ENCODE measurements at places on chromosomes 3 and 15.
A peak's percentile ranks its signal among the peaks of the same experiment; 100 is the strongest.

DNA sequence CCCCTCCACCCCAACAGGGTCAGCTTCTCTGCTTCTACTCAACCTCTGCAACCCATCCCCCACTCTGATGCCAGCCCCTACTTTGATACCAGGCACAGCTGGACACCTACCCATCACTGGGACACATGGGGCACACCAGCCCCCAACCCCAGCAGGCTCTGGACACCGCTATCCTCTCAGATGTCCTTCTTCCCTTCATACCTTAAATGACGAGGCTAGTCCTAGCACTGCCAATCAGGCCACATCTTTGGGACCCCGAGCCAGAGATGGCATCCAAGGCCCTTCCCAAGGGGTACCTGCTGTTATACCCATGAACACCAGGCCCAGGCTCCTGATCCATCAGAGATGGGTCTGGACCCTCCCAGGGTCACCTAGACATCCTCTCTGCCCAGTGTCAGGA is 10.6 kb downstream of the POC1A start:
- DNase-seq: no peak

GRCh38 chr3:87320756-87321626 is 44.6 kb upstream of the POU1F1 start:
- no peak for DNase-seq

GRCh38 chr3:187925326-187925725 is 180.1 kb upstream of the BCL6 start:
- no peak for DNase-seq

DNA sequence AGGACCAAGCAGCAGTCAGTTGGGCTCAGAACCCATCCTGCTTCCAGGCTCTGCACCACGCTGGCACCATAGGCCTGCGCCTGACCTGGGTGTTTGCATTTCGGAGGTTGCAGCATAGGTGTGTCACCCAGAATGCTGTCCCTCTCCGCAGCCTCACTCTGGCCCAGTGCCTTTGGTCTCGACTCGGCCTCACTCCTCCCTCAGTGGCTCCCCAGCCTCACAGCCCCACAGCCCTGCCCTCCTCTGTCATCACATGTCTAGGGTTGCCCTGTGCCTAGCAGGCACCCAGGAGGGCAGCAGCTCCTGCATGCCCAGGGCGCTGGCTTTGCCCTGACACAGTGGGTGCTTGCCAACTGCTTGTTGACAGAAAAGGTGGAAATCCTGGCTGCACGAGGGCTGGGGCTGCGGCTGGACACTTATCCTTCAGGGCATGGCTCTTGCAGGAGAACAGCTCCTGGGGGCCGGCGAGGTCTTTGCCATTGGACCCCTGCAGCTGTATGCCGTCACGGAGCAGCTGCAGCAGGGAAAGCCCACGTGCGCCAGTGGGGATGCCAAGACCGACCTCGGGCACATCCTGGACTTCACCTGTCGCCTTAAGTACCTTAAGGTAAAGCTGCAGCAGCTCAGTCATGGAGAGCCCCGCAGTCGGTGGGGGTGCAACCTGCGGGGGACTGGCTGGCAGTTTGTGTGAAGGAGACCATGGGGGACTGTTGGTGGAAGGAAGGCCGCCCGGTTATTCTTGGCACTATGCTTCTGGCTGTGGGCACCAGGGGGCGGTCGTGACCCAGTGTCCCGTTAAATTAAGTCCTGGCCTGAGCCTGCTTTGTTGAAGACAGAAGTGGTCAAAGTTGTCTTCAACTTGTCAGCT is 16.2 kb downstream of the NISCH start:
- no peak for DNase-seq

DNA sequence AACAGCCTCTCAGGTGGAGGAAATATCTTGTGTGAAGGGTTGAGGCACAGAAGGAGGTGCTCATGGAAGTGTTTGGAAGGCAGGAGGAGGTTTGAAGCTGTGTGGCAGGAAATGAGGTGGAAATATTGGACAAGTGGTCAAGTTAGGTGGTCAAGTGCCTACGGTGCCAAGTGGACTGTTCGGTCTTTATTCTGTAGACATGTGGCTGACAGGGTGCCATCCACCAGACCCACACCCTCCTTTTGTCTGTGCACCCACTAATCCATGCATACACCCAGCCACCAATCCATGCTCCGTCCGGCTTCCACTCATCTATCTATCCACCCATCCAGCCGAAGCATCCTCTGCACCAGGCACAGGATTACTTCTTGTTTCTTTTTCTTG is 2.2 kb downstream of the SLC6A20 start:
- no peak for DNase-seq

DNA sequence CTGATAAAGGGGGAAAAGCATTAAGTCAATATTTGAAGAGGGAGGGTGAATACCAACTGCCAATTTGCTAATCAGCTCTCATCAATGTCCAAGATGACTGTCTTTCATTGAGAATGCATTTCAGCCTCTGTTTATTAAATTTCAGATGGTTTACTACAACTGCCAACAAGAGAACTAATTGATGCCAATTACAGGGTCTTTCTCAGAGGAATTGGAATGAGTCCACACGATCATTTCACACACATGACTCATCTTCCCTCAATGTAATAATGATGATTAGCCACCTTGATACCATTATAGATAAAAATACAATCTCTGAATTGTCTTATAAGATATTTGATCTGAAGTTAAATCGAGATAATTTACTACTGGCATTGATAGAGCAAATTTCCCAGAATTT is 1274.4 kb downstream of the ROBO2 start:
- no peak for DNase-seq

- peak; percentile 86 for DNase-seq
Measured at GRCh38 chr15:44195151-44195740, at the start of gene FRMD5. Gene FRMD5, minus strand, starts transcription at chr15:44195271.

DNA sequence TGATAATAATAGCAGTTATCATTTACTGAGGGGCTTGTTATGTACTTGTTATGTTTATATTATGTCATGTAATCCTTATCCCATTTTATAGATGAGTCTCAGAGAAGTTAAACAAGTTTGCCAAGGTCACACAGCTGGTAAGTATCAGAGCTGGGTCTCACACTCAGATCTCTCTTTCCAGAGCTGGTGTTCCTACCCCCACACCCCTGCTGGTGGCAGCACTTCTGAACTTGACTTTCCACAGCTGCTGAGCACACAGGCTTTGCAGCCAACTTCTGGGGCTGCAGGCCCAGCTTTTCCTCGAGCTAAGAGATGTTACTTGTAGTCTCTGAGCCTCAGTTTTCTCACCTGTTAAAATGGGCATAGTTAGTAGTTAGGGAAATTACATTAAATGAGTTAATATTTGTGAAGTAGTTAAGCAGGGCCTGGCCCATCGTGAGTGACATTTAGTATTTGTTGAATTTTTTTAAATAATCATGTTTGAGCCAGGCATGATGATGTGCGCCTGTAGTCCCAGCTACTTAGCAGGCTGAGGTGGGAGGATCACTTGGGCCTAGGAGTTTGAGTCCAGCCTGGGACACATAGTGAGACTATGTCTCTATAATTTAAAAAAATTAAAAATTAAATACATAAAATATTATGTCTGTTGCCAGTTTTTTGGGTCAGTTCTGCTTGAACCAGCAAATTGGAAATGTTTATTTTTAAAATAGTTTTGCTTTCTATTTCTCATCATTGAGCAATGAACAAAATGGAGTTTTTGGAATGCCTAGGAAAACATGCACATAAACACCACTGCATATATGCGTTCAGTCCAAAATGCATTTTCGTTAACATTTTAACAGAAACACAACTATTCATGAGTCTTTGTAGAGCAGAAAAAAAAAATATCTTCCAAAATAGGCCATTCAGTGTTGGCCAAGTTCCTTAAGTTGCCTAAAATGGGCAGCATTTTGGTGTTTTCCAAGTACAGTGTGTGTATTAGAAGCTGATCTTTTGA is 87.3 kb downstream of the SMAD6 start:
- DNase-seq: no peak

GRCh38 chr15:42111924-42112323 is 17.6 kb upstream of the PLA2G4D start:
- DNase-seq: no peak

- DNase-seq: no peak
Measured at GRCh38 chr3:135762188-135762856, 203.2 kb upstream of the PPP2R3A start.

DNA sequence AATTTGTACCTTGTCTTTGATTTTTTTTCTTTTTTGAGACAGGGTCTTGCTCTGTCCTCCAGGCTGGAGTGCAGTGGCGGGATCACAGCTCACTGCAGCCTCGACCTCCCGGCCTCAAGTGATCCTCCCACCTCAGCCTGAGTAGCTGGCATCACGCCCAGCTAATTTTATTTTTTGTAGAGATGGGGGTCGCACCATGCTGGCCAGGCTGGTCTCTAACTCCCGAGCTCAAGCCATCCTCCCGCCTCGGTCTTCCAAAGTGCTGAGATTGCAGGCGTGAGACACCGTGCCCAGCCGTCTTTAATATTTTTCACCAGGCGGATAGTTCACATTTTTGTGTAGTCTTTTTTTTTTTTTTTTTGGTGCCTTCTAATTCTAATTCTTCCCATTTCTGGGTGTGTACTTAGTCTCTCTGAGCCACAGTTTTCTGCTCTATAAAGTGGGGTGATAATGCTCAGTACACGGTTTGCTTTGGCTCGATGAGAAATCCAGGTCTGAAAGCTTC is 528 bp upstream of the TATDN2 start:
- no peak for DNase-seq

GRCh38 chr3:179194931-179195330 is 46.8 kb downstream of the PIK3CA start:
- no peak for DNase-seq

- no peak for DNase-seq
Measured at GRCh38 chr15:39393575-39394335, 187.1 kb upstream of the THBS1 start.

GRCh38 chr3:29972320-29972993 is 633.9 kb upstream of the TGFBR2 start:
- DNase-seq: no peak

GRCh38 chr3:16999161-16999560 is 114.4 kb downstream of the PLCL2 start:
- DNase-seq: no peak

DNA sequence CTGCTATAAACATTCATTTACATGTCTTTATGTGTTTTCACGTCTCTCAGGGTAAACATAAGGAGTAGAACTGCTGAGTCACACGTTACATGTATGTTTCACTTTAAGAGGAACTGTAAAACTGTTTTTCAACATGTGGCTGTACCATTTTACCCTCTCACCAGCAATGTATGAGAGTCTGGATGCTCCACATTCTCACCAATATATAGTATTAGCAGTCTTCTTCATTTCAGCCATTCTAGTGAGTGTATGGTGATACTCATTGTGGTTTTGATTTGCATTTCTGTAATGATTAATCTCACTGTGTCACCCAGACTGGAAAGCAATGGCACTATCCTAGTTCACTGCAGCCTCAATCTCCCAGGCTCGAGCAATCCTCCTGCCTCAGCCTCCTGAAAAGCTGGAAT is 37.1 kb downstream of the PHC3 start:
- no peak for DNase-seq

- no peak for DNase-seq
Measured at GRCh38 chr3:122268257-122269024, 56.6 kb upstream of the CSTA start.

DNA sequence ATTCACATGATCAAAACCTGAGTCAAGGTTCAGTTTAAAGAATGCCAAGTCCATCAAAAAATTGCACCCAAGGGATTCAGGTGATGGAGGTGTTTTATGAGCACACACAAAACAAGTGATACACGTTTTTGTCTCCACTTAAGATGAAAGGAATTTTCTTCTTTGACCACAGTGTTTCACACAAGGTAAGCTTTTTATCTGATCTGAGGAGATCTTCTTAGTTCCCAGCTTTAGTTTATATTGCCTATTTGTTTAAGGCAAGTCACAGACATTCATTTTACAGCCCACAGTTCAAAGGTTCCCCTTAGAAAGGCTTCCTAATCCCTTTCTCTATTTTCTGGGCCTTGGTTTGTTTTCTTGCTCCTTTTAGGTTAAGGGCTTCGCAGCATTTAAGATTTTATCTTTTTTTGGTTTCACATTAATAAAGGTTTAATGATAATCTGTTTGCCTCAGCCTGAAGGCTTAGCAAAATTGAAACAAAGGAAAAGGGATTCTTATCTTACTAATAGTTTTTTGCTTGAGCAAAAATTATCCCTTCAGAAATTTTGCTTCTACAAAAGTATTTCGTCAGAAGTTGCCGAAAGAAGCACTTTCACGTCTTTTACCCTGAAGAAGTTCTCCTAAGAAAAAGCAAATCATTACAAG is 420.5 kb upstream of the NAALADL2 start:
- no peak for DNase-seq

- no peak for DNase-seq
Measured at GRCh38 chr3:64207289-64208080, 17.8 kb downstream of the PRICKLE2 start.

- no peak for DNase-seq
Measured at GRCh38 chr3:9091486-9092235, 128.4 kb upstream of the RAD18 start.
